ENCODE measurements at places on chromosomes 6 and 20.
A peak's percentile ranks its signal among the peaks of the same experiment; 100 is the strongest.

DNA sequence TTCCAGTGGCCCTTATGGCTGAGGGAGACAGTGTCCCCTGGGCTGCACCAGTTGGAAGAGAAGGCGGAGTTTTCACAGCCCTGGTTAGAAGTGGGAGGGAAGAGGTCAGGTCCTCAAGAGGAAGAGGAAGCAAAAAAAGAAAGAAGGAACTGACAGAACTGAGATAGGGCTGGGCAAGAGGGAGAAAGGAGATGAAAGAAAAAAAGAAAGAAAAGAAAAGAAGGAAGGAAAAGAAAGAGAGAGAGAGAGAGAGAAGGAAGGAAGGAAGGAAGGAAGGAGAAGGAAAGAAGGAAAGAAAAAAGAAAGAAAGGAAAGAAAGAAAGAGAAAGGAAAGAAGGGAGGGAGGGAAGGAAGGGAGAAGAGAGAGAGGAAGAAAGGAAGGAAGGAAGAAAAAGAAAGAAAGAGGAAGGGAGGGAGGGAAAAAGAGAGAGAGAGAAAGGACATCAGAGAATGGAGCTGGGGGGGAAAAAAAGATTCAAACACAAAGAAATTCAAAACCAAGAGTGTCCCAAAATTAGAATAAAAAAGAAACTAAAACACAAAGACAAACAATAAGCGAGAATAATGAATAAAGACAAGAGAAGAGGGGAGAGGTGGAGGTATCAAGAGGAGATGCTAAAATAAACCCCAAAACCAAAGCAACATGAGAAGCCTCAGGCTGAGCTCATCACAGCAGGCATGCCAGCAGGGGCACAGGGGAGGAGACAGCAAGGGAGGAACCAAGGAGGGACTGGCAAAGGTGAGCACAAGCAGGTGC is 5.3 kb upstream of the FUCA2 start:
- DNase-seq = no peak

DNA sequence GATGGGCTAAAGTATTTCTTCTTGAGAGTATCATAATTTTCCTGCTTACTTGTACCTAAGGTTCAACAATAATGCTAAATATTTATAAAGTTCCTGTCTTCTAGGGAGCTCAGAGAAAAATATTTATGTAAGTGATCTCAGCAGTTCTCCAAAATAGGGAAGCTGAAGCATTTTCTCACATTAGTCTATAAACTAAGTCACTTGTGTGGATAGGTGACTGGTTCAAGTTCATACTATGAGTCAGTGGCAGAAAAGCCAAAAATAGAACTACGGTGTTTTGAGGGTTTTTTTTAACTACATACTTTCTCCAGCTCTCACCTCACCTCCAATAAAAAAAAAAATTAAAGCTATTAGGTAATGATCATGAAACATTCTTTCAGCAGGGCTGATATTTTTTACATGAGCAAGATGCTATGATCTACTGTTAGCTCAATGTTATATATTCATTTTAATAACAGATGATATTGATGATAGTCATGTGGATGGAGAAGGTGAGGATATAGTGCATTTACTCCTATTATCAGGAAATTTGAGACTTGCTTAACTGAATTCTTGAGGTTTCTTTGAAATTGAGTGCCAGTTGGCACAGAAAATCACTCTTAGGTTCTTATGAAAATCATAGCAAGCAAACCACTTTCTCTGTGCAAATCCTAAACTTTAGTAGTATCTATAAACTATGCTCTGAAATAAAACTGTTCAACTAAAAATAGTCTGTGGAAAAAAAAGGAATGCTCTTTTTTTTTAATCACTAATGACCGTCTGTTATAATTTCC is 4.1 kb upstream of the MOXD1 start:
- DNase-seq = no peak

DNA sequence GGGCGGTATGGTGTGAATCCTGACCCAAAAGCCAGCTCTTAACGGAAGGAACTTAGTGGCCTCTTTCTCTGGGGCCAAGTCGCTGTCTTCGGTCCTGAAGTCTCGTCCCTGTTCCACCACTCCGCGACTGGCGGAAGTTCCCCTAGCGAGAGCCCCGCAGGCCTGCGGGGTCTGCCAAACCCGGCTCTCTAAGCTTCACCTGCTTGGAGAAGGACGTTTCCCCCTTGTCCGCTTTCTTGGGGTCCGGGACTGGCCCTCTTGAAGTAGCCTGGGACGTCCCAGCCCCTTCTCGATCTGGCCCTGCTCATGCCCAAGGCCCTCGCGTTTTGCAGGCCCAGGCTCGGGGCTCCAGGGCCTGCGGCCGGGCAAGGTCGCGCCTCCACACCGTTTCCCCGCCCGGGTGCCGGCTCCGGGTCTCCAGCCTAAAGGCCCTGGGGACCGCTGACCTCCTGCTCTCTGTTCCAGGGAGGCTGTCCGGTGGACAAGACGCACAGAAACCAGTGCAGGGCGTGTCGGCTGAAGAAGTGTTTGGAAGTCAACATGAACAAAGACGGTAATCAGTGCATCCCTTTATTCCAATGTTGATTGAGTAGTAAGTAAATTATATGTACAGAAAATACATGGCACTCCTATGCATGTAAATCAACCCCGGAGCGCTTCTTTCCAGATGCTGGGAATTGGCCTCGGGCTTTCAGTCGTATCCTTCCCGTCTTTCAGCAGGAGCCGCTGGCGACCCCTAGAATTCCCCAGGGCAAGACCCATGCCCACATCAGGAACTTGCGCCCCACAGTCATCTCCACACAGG is 8.8 kb downstream of the NR2E1 start:
- no peak for DNase-seq

DNA sequence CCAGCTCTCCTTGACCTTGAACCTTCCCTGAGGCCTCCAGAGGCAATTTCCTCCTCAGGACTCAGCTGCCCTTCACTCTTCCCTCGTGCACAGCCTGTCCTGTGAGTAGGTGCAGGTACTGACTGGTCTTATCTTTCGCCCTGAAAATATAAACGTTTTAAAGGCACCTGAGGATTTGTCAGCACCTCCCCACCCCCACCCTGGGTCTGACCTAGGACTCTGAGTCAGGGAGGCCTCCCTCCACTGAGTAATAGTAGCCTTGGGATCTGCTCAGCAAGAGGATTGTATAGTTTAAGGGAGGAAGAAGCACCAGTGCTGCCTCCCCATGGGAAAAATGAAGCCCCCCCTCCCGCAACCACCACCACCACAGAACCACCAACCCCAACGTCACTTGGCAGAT is 54.6 kb downstream of the PPARD start:
- DNase-seq = no peak

- no peak for DNase-seq
Measured at GRCh38 chr6:20477485-20477884, 56.8 kb upstream of the CDKAL1 start.

- peak; percentile 28 for DNase-seq
Measured at GRCh38 chr6:105431226-105431625, 28.3 kb upstream of the PREP start.

DNA sequence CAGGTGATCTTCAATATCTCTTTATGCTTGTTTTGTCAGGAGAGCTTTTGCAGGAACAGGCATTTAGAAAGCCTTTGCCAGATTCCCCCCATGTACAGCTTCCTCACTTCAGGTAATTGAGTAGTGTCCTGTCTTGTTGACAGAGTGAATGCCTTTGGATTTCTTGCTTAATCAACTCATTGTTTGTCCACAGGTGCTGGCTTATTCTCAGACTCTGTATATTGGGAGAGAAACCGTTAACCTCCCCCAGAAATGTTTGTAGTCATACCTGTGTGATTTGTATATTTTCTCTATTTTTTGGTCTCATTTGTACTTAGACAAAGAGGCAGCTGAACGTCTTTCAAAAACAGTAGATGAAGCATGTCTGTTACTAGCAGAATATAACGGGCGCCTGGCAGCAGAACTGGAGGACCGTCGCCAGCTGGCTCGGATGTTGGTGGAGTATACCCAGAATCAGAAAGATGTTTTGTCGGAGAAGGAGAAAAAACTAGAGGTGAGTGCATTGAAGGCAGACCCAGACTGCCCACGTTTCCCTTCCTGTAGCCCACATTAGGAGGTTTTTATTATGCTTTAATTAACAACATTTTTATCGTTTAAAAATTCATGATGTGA is 32.3 kb downstream of the RPRD1B start:
- no peak for DNase-seq

DNA sequence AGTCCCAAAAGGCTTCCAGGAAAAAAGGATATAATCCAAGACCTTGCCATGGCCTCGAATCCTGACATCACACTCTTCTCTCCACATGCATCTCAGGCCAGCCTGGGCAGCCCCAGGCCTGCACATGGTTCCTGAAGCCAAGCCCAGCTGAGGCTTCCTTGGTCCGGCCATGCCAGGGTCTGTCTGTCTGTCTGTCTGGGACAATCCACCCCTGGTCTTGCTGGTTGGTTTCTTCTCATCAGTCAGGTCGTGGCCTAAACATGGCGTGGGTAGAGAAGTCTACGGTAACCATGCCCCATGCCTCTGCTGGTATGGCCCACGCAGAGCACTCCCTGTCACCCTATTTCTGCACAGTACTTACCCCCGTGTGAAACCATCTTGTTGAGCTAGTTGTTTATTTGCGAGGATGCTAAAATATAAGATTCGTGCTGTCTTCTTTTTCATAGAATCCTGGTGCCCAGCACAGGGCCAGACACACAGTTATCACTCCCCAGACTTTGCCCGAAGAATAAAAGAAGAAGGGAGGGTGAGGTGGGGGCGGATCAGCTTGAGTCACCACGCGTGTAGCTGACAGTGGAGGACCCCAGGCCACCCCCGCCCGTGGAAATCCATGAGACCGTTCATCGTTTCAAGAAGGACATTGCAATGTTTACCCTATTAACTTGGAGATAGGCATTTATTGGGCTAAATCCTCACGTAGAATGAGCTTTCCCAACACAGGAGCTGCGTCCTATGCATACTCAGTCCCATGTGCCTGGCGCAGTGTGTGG is 107.2 kb downstream of the RNASET2 start:
- no peak for DNase-seq

GRCh38 chr20:35903843-35904242 is 50.5 kb downstream of the SCAND1 start:
- DNase-seq = no peak

DNA sequence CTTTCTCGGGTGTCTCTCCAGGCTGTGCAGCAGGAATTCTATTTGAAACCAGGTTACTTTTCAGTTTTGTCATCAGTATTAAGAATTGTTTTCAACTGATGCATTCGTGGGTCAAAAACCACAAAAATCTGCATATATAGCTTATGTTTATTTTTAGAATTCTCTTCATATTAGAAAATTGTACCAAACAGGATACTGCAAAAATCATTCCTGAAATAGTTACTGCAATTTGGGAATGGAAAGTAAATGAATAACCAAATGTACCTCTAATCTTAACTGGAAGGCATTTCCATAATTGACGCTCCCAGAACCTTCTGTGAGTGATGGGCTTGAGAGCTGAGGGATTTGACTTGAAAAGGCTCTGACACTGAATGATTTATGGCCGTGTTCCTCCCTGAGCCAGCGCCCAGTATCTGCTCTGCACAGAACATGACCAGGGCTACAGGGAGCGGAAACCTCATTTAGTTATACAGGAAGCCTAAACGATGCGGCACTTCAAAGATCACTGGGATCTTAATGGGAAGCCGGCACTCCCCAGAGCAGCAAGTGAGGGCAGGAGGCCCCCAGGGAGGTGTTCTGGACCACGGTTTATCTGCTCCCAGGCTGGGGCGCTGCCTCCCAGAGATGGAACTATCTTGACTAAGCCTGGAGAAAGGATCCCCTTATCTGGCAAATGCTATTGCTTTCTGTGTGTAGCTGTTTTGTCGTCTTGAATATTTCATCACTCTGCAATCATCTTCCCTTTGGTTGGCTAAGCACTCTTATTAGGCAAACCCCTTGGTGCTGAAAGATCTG is 446.0 kb downstream of the QKI start:
- no peak for DNase-seq

DNA sequence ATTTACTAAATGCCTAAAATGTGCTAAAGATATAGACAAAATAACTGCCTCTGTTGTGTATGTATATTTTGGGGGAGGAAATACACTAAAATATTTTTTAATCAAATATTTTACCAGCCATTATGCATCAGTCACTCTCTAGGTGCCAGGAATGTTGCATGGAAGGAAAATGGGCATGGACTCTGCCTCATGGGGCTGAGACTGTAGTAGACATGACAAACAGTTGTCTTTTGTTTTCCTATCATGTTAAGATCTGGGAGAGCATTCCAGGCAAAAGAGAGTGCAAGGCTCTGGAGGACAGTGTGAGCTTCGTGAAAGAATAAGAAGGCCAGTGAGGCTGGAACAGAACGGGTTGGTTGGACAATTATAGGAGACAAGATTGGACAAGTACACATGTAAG is 26.5 kb downstream of the HLA-DOB start:
- DNase-seq = no peak

- no peak for DNase-seq
Measured at GRCh38 chr20:25215521-25215920, 20.0 kb downstream of the ENTPD6 start.

DNA sequence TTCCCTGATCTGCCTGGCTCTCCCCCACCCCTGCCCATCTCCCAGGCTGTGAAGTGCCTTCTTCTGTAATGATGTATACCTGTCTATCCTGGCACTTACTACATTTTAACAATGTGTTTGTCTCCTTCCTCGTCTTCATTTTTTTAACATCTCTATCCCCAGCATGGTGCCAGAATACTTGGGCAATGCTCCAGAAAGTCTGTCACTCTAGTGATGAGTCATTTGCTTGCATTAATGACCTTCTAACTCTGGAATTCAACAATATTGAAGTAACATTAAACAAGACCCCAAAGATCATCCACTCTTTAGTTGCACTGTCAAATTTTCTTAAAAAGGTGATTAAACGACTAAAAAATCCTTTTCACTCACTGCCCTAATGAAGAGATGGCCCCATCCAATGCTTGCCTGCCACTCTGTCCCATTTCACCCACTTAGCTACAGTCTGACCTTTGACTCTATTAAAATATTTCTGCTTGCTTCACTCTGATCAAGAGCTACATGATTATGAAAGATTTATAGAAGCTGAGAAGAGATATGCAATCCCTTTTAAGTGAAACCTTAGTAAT is 7.7 kb upstream of the KLHL31 start:
- DNase-seq = no peak

- peak; percentile 45 for DNase-seq
Measured at GRCh38 chr6:29705389-29706231, 17.6 kb upstream of the HLA-F start.

GRCh38 chr6:70616728-70617260 is 50.1 kb downstream of the SDHAF4 start:
- DNase-seq = no peak

GRCh38 chr6:9085054-9085708 is 649.8 kb upstream of the SLC35B3 start:
- DNase-seq = no peak

GRCh38 chr20:63125838-63126601 is 89.9 kb downstream of the YTHDF1 start:
- no peak for DNase-seq

Measured in stimulated activated effector memory CD8-positive, alpha-beta T cell treated with anti-CD3 and anti-CD28 coated beads, Interleukin-12 subunit alpha, Interleukin-12 subunit beta, amount 100 ng/mL, for 72 hours (primary cell).